ENCODE measurements at places on chromosomes 7 and 10. TPM values are rescaled to one million over a fixed set of nuclear protein-coding genes. Genes with fewer than 3 reads are reported as not detected.

DNA sequence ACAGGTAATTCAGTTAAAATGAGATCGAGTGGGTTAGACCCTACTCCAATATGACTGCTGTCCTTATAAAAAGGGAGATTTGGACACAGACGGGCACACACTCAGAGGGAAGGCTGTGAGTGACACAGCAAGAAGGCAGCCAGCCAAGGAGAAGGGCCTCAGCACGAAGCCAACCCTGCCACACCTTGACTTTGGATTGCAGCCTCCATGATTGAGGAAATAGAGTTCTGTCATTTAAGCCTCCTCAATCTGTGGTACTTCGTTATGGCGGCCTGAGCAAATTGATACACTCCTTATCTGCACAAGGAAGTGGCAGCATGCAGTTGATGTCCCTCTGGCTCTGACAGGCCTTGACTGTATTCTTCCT, 43.8 kb downstream of the SH2D4B start:
- no peak for DNase-seq

- no peak for DNase-seq
Measured at GRCh38 chr7:43591558-43592180, 8.8 kb downstream of the STK17A start.

DNA sequence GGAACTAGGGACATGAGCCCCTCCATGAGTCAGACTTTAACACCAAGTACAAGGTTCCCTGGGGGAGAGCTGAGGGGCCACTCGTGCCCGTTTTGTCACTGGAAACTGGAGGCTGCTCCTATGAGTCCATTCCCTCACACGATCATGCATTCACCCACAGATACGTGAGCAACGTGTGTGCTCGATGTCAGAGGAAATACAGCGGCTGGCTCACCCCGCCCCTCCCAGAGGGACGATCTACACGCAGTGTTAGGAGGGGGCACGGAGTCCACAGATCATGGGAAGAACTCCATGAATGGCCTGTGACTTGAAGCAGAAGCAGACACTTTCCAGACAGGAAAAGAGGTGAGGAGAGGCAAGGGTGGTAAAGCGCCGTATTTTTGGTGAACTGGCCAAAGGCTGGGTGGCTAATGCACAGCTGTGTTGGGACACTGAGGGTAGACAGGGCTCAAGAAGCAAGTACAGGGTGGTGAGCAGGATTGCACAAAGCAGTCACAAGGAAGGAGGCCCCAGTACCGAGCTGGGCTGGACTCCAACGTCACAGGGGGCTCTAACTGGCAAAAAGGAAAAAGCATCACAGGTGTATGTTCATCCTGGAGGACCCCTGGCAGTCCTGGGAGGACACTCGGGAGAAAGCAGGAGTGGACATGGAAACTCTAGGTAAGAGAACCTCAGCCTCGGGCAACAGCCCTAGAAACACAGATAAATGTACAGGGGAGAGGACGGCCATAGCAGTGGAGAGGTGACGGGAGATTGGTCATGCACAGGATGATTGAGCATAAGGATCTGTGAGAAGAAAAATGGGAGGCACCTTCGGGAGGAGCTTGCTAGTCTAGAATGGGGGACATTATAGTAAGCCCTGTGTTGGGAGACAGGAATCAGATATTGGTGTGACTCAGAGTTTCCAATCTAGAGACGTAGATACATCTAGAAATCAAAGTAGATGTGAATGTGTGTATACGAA, 41.2 kb downstream of the TNS3 start:
- DNase-seq = no peak

DNA sequence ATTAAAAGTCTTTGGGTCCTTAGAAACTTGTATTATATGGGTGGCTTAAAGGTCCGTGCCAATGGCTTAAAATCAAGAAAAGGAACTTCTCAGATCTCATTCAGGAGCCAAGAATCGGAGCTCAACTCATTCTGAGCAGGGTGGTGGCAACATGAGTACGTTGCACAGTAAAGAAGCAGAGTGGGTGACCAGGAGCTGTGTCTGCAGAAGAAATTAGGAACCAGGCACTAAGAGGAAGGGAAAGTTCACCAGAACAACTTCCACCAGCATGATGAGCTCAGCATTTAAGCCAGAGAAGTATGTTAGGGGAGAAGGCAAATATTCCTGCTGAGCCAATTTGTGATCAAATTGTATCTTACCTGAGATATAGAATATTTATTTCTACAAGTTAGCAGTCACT, 236.0 kb upstream of the NRP1 start:
- DNase-seq = no peak

GRCh38 chr10:126373147-126373546, 15.1 kb downstream of the ADAM12 start:
- DNase-seq = no peak

GRCh38 chr7:11358637-11359036, 385.0 kb downstream of the PHF14 start:
- no peak for DNase-seq

DNA sequence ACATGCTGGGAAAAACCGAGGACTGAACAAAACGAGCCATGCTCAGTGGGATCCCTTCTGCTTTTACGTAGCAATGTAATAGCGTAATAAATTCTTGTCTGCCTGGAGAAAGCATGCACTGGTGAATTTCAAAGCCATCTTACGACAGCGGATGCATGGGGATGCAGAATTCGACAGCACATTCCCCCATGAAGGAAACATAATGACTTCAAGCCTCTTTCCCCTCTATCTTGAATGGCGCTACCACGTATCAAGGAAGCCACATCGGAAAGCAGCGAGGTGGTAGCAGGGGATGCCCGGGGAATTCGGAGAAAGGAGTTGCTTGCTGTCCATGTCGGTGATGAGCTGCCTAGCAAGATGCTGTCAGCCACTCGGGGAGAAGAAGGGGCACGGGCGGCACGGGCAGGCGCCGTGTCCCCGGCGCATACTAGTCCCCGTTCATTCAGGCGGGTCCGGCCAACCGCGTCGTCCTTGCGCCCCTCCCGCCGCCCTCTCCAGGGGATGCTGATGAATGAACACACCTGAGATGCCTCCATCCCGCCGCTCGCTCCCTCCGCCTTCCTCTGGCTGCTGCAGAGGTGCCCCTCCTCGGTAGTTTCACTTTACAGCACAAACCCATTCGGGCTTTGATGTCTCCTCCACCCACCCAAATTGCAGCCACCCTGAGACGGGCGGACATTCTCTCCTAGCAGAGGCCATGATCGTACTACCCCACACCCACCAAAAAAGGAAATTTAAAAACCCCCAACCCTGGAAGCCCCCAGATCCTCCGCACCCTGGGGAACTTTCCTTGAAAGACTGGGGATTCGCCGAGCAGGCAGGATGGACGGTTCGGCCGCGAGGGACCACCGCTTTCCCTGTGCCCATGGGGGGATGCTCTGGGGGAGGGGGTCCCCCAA, 644 bp downstream of the SORBS1 start:
- DNase-seq = no peak

- no peak for DNase-seq
Measured at GRCh38 chr10:130491011-130491692, 355.0 kb downstream of the GLRX3 start.

- no peak for DNase-seq
Measured at GRCh38 chr7:2050511-2050866, 182.3 kb downstream of the MAD1L1 start.

GRCh38 chr10:69741671-69742355, 59.9 kb upstream of the COL13A1 start:
- no peak for DNase-seq

DNA sequence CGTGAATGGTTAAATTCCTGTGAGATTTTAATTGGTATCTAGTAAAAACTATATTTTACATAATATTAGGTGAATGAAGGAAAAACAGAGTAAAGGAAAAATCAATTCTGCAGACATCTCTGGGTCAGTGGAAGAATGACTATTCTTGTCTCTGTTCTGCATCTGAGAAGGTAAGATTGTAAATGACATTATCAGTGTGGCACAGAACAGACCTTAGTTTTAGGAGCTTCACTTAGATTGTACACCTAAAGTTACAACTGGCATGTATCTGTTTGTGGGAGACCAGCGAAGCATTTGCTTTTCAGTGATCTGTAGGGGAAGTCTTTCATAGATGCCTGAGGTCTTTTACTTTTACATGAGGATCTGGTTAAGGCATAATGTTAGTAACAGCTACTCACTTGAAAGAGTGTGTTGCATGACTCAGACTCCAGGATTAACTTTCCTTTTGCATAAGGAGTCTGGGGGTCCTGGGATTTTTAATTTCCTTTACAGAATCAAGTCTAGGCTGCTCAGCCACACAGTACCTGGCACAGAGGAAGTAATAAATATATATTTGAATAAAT, 56.2 kb downstream of the JMJD1C start:
- no peak for DNase-seq

DNA sequence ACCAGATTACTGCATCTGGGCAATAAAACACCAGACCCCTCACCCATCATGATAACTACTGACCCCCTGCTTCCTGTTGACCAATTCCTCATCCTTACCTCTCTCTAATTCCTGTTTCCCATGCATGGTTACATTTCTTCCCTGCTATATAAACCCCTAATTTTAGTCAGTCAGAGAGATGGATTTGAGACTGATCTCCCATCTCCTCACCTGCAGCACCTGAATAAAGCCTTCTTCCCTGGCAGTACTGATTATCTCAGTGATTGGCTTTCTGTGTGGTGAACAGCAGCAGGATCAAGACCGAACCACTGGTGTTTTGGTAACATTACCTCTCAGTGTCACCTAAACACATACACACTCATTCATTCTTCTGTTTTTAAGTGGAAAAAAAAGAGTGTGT, 41.2 kb upstream of the SVIL start:
- DNase-seq = no peak

DNA sequence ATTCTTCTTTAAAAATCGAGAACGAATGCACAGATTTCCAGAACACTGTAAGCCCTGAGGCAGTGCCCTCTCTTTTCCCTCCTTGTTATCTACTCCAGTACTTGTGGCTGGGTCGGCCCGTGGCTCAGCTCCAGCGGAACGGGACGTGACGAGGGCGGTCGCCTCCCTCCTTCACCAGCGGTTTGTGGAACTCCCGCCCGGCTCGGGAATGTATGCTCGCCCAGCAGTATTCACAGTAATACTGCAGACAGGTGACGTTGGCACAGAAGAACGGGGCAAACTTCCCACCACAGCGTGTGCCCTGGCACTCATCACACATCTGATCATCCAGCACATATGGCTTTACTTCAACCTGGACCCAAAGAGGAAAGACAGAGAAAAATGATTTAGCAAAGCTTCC, 128.5 kb downstream of the BTAF1 start:
- no peak for DNase-seq

DNA sequence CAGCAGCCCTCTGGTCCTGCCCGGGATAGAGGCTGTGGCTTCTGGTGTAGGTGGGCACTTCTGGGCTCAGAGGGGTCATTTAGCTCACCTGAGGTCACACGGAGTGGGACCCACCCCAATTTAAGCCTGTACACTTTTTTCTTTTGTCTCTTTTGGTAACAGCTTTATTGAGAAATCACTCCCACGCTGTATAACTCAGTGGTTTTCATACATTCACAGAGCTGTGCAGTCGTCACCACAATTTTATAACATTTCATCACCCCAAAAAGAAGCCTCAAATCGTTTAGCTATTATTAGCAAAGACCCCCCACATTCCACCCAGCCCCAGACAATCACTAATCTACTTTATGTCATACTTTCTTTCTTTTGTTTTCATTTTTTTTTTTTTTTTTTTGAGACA, 62.3 kb downstream of the LHPP start:
- no peak for DNase-seq

DNA sequence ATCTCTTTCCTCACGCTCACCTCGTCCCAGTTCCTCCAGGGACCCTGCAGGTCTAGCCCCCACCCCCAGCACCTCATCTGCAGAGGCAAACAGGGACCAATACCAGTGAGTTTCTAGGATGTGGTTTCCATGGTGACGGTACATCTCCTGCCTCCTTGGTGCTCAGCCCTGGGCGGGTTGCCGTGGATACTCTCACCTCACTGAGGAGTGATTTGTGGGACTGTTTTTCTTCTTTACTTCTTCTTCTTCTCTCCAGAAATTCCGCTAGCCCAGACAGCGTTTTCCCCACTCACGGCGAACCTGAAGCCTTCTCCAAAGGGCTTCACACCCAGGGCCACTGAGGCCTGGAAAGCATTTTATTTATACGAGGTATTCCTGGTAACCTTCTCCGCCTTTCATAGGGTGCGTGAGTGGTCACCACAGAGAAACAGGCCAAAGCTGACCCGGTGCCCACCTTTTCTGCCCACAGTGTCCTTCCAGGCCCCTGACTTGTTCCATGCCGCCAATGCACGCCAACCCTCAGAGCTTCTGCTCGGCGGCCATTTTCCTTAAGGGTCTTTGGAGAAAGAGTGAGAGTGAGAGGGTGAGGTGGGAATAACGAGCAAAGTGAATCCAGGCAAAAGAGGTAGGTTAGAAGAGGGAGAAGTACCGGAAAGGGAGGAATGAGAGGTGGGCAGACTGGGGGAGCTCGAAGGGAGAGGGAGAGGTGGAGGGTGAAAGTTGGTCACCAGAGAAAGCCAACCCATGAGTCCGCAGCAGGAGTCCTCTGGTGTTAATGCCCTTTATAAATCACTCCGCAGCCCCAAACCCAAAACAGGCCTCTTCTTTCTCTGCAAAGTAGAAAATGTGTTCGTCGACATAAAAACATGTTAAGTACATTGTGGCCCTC, 15.5 kb downstream of the FAM241B start:
- no peak for DNase-seq

ZNF467 gene
- total RNA-seq = 2.7 TPM

ZNF33A gene
- 9.0 TPM for total RNA-seq

MDH2 gene
- 36.2 TPM for total RNA-seq

ADAM8 gene
- 0.46 TPM for total RNA-seq

CFAP46 gene
- total RNA-seq = 3.0 TPM

MYL10 gene
- not detected for total RNA-seq

FGFR2 gene
- total RNA-seq = 0.20 TPM

PDE6C gene
- not detected for total RNA-seq

TAS2R4 gene
- 0.85 TPM for total RNA-seq

DNAJB12 gene
- 27.8 TPM for total RNA-seq
